Erythroblast (primary cell): ENCODE measurements at places on chromosomes 4 and X.

DNA sequence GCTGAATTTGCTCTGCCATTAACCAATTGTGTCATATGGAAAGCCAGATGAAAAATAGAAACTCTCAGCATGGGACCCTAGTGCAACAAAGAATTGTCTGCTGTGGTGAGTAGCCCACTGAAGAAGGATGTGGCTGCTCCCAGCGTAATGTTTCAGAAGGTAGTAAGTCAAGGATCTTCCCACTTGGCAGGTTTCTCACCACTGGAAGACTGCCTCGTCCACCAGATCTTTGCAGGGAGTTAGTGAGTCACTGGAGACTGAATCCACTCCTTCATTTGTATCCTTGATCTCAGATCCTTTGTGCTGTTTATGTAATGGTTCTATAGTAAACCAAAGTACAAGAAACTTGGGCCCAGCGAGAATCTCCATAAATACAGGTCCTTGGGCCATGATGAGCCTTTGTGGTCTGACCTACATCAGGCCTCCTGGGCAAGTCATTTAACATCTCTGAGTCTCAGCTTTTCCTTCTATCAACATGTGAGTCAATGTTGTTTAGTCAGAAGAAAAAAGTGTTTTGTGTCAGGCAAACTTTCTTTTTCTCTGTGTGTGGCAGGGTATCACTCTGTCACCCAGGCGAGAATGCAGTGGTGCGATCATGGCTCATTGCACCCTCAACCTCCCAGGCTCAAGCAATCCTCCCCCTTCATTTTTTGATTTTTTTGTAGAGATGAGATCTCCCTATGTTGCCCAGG is 78.0 kb upstream of the CCDC160 start:
- no peak for DNase-seq

DNA sequence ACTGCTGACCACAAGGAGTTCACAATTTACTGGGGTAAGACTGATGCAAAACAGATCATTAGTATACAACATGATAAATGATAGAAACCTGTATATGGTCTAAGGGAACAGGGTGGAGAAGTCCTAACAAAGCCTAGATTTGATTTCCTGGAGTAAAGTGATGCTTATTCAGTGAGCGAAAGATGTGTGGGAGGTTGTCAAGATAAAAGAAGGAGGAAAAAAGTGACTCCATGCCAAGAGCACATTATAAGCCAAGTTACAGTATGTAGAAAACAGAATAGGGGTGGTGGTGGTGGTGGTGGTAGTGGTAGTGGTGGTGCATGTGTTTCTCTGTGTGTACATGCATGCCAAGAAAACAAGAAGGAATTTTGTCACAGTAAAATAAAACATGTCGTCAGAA is 325.2 kb downstream of the MAPK10 start:
- no peak for DNase-seq

- DNase-seq: no peak
Measured at GRCh38 chrX:30831082-30831481, 58.0 kb downstream of the TAB3 start.

DNA sequence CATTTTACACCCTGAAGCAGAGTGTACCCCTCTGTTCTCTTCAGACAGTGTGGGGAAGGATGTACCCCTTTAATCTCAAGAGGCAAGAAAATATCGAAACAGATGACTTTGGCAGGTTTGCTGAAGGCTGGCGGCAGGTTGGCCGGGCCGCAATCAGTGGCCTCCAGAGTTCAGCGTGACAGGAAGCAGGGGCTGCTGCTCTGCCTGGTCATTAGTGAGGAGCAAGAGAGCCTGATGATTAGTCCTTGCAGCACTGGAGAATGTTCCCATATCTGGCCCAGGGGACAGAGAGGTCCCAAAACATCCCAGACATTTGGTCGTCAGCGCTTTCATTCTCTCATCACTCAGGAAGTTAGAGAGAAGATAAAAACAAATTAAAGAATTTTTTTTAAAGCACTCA is 352.8 kb downstream of the SPRY1 start:
- no peak for DNase-seq

- peak; percentile 61 for DNase-seq
Measured at GRCh38 chrX:48972220-48973164, 848 bp upstream of the KCND1 start.

GRCh38 chr4:183987987-183988392 is 82.9 kb downstream of the STOX2 start:
- no peak for DNase-seq

GRCh38 chrX:137431693-137432488 is 134.0 kb upstream of the ZIC3 start:
- DNase-seq: no peak

- no peak for DNase-seq
Measured at GRCh38 chrX:56947699-56948098, 47.6 kb downstream of the SPIN3 start.

GRCh38 chr4:185839194-185839712 is 27.3 kb upstream of the SORBS2 start:
- no peak for DNase-seq

- peak; percentile 54 for DNase-seq
Measured at GRCh38 chr4:85747882-85748491, 273.0 kb downstream of the ARHGAP24 start.

DNA sequence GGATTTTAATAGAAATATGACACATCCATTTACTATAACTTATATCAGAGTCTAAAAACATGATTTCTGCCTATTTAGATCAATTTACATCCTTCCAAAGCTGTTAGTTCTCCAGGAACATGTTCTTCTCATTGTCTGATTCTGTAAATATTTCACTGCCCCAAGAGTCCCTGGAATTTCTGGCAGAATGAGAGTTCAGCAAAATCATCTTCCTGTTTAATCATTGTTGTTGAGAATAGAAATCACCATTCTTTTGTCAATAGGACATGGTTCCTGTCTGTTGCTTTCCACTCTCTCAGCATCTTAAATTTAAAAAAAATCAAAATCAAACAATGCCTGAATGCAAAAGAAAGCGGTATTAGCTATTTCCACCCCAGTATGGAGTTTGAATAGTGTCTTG is 172.8 kb upstream of the FRMPD4 start:
- DNase-seq: no peak

DNA sequence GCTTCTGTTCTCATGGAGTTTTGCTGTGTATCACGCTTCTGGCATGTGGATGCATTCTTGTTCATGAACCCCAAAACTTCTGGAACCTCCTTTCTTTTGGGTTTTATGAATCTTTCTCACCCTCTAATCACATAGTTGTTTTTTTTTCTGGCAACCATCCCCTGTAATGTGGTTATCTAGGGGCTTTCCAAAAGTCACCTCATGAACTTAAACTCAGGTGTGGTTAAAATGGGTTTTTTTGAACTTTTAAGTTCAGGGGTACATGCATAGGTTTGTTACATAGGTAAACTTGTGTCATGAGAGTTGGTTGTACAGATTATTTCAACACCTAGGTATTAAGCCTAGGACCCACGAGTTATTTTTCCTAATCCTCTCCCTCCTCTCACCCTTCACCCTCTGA is 1099.4 kb upstream of the SLIT2 start:
- no peak for DNase-seq

- no peak for DNase-seq
Measured at GRCh38 chr4:163590103-163590502, 95.6 kb downstream of the TMA16 start.

DNA sequence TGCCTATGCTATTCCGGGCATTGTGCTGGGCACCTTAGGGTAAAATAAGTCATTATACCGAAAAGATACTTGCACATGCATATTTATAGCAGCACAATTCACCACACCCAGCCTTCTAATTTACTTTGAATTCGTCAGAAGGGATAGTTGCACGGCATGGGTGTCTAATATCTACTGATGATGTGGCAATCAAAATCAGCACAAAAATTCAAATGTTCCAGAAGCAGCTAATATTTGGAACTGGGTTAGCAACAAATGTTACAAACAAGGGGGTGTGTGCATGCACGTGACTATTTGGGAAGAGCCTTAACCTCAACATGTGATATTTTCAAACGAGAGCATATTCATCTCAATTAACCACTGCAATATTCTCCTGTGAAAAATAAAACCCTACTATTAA is 79.7 kb upstream of the PRSS48 start:
- DNase-seq: no peak

- no peak for DNase-seq
Measured at GRCh38 chr4:58175024-58175423, 1064.8 kb upstream of the IGFBP7 start.

DNA sequence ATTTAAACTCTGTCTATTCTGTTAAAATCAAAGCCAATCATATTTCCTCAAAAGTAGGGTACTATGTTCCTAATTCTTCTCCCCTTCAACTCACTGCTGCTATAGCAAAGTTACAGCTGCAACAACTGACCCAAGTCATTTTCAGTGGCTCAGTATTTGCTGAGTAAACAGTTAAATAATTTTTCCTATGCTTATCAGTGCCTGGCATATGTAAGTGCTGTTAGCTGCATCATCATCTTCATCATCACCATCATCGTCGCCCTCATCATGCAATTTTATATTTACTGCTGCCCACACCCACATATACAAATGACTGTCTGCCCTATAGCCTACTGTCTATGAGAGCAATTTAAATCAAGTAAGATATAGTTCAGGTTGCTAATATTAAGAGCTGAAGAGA is 21.9 kb downstream of the COQ2 start:
- peak; percentile 90 for DNase-seq

DNA sequence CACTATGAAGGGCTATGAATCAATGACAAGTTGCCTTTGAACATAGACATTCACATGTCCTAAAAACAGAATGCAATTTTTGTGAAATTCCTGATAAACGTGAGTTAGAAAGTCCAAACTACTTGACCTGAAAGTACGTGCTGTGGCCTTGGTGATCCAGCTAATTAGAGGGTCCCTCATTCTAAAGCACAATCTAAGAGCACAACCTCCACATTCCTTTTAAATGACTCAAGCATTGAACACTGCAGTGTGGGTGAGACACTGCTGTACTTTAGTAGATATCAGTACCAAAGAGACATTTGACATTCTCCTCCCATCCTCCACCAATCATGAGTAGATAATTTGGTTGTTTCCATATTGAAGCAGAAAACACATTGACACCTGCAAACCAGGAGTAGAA is 73.5 kb downstream of the FAM47B start:
- no peak for DNase-seq

- DNase-seq: no peak
Measured at GRCh38 chr4:145231906-145232700, 51.7 kb upstream of the OTUD4 start.

DNA sequence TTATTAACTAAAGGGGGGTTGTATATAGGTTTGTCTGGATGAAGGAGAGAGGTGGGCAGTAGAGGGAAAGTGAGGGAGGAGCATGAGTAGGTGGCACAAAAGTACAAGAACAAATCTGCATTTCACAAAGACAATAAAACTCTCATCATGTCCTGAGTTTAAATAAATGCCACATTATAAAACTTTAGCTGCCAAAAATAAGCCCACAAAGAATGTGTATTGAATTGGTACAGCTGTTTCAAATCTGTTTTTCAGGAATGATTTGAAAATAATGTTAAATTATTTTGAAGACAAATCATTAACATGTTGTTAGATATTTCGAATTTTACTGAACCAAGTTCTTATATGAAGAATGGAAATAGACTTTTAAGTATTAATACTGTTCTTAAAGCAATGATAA is 5.8 kb downstream of the CNKSR2 start:
- DNase-seq: no peak

DNA sequence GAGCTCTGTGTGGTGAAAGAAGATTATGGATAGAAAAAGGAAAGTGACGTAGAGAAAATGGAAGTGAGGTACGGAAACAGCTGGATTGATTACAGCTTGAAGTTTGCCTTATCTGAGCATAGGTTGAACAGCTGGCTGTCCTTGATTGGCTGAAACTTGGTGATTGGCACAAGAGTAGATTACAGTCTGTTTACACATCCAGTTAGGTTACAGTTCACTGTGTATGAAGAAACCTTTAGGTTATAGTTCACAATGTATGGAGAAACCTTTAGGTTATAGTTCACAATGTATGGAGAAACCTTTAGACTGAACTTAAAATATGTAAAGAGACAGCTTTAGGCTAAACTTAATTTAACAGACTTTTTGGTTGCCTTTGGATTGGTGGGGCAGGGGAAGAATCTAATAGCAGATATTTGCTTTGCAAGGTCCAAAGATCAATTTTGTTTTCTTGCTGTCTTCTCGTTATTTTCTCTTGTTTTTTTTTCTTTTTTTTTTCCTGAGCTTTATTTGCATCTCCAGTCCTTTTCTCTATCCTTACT is 15.6 kb upstream of the ART3 start:
- peak; percentile 58 for DNase-seq

- DNase-seq: peak; percentile 67
Measured at GRCh38 chr4:186190581-186191199, 677 bp upstream of the CYP4V2 start.

GRCh38 chrX:151239751-151240150 is 63.4 kb downstream of the GPR50 start:
- DNase-seq: no peak

DNA sequence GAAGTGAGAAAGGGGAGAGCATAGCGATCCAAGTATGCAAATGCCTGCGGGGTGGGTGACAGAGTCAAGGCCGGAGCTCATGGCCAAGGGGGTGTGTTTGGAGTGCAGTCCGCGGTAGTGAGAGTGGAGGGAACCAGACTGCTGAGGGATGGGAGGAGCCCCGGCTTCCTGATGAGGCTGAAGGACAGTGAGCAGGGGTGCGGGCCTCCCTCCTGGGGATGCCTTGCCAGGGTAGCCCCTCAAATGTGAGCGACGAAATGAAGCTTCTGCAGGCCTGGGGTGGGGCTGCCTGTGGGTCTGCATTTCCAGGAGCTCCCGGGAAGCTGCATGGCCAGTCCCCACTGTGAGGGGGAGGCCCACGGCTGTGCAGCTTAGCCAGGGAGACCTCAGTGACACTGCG is 45.0 kb downstream of the PSAPL1 start:
- no peak for DNase-seq

- no peak for DNase-seq
Measured at GRCh38 chr4:1300466-1301455, 11.1 kb downstream of the MAEA start.

GRCh38 chrX:18598413-18598812 is 73.5 kb downstream of the RS1 start:
- DNase-seq: no peak

GRCh38 chr4:162241857-162242256 is 78.1 kb upstream of the FSTL5 start:
- DNase-seq: no peak

DNA sequence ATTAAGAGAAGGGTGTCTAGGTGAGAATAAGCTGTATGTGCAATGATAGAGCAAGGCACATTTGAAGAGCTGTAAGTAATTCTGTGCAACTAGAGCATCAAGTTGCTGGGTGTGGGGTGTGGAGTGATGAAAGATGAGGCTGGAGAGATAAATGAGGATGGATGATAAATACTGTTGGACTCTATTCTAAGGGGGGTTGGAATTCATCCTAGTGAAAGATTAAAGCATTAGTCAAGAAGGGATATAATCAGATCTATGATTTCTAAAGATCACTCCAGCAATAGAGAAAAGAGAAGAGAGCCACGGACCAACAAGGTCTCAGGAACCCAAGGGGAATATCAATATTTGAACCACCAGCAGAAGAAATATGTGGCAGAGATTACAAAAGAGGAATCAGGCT is 415.0 kb upstream of the RPS6KA3 start:
- no peak for DNase-seq

GRCh38 chr4:113958766-113959538 is 20.5 kb downstream of the ARSJ start:
- no peak for DNase-seq
